ENCODE measurements at places on chromosomes 12 and 14.

DNA sequence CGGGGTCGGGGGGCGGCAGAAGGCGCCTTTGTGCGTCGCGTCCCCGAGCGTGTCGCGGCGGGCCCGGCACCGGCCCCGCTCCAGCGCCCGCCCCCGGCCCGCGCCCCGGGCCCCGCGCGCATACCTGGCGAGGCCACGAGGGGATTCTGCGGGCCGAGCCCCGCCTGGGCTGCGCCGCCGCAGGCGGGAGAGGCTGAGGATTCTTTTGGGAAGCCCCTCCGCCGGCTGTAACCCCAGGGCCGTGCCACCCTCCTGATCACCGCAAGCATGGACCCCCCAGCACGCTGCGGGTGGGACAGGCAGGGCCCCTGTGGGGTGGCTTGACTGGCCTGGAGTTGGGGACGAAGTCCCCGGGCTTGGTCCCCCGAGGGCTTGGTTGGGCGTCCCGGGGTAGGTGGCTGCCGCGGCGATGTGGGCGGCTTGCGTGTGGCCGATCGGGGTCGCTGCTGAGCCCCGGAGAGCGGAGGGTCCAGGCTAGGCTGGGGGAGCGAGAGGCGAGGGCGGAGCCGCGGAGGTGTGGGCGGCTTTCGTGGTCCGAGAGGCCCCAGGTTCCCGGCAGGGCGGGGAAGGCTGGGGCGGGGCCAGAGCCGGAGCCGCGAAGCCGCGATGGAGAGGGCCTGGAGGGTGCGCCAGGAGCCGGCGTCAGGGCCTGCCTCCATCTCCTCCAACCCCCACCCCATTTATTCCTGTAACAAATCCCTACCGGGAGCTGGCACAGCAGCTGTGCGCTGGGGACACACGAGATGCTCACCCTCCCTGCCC, 28.4 kb upstream of the GPR132 start:
- DNase-seq: no peak

DNA sequence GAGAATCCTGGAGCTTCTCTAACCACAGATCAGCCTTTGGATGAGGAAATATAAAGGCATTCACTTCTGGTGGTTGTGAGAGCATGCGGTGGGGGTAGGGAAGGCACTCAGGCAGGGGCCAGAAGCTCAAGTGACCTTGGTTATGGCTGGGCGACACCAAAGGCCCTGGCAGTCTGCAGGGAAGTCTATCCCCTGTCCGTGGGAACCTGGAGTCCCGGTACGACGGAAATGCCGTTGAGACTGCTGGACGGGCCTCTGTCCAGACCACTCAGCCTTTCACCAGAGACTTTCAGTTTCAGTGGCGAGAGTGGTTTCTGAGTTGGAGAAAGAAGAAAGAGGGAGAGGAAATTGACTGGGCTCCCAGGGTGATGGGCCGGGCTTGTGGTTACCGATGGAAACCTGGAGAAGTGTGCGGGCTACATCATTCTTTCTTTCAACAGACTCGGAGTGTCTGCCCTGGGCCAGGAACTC, 20.9 kb downstream of the ISCA2 start:
- DNase-seq: no peak

GRCh38 chr12:80184926-80185325, 85.6 kb downstream of the OTOGL start:
- DNase-seq: no peak

- no peak for DNase-seq
Observed at GRCh38 chr14:81311778-81312177, 88.3 kb downstream of the STON2 start.

DNA sequence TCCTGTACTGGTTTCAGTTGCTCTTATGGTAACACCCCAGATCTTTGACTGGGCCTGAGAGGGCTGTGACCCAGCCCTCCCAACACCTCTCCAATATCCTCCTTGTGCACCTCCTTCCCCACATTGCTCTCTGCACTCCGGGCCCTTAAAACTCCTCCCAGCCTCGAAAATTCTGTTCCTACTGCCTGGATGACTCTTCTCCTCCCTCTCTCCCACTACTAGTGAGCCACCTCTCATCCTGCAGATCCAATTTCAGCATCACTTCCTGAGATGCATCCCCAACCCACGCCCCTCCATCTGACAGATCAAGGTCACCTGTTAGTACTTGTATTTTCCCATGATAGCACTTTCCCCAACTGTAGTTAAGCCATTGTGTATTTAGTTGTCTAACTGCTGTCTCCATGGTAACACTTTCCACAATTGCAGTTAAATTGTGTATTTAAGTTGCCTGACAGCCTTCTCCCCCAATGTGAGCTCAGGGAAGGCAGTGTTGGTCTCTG, 11.5 kb upstream of the NT5DC3 start:
- DNase-seq: no peak

DNA sequence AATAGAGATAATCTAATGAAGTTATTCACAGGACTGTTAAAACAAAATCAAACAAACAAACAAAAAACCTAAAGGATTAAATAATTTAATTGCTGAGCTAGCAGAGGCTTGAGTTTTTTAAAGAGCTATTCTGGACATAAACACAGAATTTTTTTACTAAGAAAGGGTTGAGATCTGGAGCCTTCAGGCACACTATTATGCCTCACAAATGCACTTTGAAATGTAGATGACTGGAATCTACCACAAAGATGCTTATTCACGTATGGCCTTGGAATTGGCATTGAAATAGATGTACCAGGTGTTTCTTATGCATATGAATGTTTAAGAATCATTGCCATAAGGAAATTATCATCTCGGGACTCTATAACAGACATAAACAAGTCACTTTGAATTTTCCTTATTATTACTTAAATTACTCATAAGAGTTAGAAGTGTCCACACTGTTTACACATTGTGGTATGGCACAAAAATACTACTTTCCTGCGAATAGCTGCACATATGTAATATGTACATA, 21.6 kb downstream of the PUS7L start:
- DNase-seq: no peak

- no peak for DNase-seq
Observed at GRCh38 chr12:105928436-105928835, 210.3 kb downstream of the NUAK1 start.

GRCh38 chr12:56900583-56900982, 33.6 kb downstream of the SDR9C7 start:
- no peak for DNase-seq

GRCh38 chr14:23555882-23556699, at the start of gene THTPA:
THTPA (plus strand) TSS chr14:23556271; CDS start chr14:23556758, 487 bp downstream.
- peak; percentile 92 for DNase-seq

DNA sequence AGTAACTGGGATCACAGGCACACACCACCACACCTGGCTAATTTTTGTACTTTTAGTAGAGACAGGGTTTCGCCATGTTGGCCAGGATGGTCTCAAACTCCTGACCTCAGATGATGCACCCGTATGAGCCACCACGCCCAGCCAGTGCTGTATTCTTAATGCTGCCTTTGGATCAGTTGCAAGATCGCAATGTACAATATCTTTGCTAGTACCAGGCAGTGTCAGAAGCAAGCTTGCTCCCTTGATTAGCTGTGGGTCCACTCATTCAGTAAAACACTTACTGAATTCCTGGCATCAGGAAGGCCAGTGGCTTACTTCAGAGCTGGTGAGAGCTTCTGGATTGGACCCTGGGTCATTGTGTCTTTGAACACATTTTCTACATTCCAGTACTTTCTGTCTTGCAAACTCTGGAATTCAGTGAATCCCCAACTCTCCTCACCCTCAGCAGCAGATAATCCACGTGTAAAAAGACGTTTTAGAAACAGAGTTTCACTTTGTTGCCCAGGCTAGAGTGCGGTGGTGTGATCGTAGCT, 1183.7 kb downstream of the AACS start:
- DNase-seq: no peak

GRCh38 chr12:66881386-66881785, 202.5 kb upstream of the GRIP1 start:
- DNase-seq: no peak

- no peak for DNase-seq
Observed at GRCh38 chr12:113533842-113534375, 62.2 kb upstream of the LHX5 start.

DNA sequence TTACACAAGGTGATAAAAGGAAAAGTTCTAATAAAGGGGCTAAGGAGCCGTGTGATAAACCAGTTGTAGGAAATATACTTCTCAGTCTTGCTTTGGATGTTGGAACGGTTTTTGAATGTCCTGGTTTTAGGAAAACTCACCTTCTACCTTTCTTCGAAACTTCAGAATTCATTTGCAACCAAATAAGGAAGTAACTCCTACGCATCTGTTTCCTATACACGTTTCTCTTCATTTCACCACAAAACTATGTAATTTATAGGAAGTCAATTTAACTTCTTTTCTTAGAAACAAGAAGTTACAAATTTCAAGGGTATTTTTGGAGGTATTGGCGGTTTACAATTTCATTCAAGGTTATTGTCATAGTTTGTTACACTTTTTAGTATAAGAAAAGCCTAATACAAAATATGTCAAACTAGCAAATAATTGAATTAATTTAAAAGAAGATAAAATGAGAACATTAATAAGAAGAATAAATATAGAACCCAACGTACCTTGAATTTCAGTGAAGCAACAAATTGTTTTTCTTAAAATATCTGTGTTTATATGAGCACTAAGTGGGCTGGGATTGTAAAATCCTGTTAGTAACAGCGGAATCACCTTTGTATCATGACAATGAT, 33.2 kb upstream of the CD69 start:
- no peak for DNase-seq

DNA sequence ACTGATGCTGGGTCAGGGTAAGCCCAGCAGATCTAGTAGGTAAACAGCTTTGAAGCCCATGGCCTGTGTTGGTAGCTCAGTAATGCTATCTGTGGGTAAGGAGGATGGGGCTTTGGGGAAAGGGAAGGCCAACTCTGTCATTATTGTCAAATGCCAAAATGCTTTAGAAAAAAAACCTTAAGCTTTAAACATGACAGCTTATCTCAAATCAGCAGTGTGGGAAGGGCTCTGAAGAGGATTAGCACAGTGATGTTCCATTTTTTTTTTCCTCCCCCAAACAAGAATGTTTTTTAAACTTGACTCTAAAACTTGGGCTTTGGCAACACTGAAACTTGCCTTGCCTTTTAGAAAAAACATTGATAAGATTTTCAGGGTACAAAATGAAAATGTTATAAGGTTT, 11.7 kb downstream of the DAAM1 start:
- no peak for DNase-seq

DNA sequence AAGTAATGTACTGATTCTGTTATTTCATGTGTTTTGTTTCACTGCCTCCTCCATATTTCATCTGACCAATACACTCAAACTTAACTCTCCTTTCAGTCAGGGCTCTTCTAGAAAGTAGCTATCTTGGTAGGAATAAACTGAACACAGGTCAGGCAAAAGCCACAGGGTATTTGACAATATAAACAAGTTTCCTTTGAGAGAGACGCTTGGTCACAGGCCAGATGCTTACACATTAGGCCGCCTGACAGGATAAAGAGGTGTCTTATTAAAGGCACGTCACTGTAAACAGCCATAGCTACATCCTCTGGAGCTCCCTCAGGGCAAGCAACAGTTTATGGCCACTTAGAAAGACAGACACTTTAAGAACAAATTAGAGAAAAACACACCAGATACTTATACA, 607.5 kb downstream of the SLC6A15 start:
- DNase-seq: no peak

GRCh38 chr12:115574826-115575225, 702.7 kb downstream of the MED13L start:
- no peak for DNase-seq

DNA sequence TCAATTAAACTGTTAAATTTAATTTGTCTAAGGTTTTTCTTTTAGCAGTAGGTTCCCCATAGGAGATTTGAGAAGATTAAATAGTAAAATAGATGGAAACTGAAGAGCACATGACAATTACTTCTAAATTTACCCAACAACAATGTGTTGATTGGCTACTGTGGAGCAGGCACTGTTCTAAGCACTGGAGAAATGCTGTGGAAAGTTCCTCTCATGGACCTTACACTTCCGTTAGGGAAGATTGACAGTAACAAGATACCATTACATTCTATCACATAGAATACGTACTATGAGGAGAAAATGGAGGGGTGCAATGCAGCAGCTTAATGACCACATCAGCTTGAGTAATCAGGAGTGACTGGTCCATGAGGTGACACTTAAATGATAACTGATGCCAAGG, 8.1 kb upstream of the STAB2 start:
- no peak for DNase-seq

DNA sequence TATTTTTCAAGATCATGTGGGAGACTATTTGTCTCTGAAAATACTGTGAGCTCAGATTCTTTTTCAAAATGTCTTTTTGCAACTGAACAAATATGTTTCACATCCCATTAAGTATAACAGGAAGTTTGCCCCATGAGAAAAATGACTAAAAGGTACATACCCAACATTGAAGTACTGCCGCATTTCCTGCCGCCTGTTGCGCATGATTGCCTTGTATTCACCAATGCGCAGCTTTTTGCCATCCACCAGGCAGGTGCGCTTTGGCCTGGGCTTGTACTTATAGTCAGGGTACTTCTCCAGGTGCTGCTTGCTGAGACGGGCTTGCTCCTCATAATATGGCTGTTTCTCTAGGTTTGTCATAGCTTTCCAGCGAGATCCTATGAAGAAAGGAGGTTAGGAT, 413.2 kb downstream of the SOX5 start:
- DNase-seq: no peak

DNA sequence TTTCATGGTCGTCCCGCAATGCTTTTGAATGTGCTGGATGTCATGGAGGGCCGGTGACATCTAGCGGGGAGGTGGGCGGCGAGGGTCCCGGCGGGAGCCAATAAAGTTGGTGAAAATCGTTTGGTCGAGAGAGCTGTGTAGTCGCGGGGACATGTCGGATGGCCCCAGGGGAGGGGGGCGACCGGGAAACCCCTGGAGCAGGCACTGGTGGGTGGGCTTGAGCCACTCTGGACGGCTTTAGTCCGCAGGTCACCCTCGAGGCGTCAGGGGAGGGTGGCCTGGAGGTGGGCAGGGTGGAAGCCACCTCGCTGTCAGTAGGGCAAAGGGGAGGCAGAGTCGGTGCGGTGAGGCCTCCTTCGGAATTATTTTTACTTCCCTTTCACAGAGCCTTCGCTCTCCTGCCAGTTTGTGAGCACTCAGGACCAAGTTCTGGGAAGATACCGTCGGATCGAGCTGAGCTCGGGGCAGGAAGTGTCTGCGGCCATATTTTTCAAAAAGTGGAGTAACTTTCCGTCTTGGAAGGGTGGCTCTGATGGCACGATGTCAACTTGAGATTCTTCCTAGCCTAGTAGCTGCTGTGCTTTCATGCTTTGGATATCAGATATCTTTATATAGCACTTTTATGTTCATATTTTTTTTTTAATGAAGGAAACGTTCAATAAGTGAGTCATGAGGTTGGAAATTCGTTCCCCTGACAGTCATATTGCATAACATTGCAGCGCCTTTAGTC, 28.2 kb downstream of the WBP11 start:
- DNase-seq: no peak

DNA sequence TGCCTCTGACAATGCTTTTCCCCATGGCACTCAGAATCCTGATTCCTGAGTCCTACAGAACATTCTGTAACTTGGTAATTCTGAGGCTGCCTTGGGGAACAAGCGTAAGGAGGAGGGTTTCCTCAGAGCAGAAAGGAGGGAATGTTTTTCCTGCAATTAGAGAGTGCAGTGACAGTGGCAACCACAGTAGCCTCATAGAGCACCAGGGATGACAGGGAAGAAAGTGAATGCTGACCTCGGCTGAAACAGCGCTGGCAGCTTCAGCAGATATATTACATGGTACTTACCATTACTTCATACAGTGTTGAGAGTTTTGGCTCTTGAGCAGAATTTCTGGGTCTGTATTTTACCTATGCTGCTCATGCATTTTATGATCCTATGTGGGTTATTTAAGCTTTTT, 757.1 kb downstream of the NRXN3 start:
- DNase-seq: no peak

- DNase-seq: peak; percentile 30
Observed at GRCh38 chr12:93569656-93570551, 2.6 kb upstream of the SOCS2 start.

- no peak for DNase-seq
Observed at GRCh38 chr14:72715215-72715849, 178.6 kb downstream of the DPF3 start.
